ENCODE measurements at places on chromosomes 16 and 17. TPM values are rescaled to one million over a fixed set of nuclear protein-coding genes. Genes with fewer than 3 reads are reported as not detected.

The KRTAP1-5 gene
- total RNA-seq: not detected

The OTOP2 gene
- not detected for total RNA-seq

The TEX14 gene
- 0.17 TPM for total RNA-seq

- no peak for DNase-seq
Observed at GRCh38 chr16:85556456-85557082, 56.6 kb upstream of the GSE1 start.

- DNase-seq: no peak
Observed at GRCh38 chr16:9114112-9114511, 22.7 kb downstream of the HAPSTR1 start.
